Activated CD4-positive, alpha-beta T cell treated with anti-CD3 and anti-CD28 coated beads, Interleukin-2, amount 50 U/mL, for 16 hours (primary cell): ENCODE measurements at places on chromosomes 13 and 19.

- peak; percentile 46 for DNase-seq
Measured at GRCh38 chr13:27619728-27620376, 477 bp downstream of the LNX2 start.

DNA sequence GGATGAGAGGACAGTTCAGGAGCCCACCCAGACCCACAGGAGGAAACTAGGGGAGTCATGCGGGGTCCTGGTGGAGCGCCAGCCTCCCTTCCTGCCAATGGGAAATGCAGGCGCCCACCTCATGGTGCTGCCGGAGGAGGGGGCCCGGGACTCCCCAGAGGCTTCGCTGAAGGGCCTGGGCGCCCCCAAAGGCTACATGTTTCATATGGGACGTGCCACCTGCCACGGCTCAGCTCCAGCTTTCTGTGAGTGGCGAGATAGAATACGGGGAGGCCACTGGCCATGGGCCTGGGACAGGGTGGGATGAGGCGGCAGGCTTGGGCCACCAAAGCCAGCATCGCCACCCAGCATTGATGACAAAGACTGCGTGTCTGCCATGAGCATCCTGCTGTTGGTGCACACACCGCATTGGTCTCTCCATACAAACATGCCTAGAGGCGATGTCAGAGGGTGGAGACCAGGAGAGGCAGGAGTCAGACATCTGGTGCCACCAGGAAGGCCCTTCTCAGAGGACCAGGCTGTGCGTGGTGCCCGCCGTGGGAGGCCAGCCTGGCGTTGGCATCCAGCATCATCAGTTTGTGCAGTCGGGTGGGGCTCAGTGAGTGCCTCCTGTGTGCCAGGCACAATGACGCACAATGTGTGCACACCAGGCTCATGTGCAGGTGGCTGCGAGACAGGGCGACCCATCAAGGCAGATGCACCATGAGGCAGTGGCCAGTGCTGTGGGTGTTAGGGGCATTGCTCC is 1.2 kb upstream of the F10 start:
- DNase-seq, result no peak

DNA sequence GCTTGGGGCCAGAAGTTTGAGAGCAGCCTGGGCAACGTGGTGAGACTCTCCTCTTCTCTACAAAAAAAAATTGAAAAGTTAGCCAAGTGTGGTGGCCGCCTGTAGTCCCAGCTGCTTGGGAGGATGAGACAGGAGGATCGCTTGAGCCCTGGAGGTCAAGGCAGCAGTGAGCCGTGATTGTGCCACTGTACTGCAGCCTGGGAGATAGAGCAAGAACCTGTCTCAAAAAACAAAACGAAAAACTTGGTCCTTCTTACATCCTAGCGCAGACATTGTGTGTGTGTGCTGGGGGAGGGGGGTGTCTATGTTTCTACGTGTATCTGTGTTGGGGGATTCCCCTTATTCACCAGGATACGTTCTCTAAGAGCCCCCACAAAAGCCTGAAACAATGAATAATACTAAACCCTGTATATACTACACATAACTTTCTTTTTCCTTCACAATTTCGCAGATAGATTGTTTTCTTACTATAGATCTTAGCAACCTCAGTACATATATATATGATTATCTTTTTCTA is 7.9 kb downstream of the AXL start:
- no peak for DNase-seq

- DNase-seq, result no peak
Measured at GRCh38 chr19:12544401-12544876, 6.8 kb downstream of the ZNF564 start.

DNA sequence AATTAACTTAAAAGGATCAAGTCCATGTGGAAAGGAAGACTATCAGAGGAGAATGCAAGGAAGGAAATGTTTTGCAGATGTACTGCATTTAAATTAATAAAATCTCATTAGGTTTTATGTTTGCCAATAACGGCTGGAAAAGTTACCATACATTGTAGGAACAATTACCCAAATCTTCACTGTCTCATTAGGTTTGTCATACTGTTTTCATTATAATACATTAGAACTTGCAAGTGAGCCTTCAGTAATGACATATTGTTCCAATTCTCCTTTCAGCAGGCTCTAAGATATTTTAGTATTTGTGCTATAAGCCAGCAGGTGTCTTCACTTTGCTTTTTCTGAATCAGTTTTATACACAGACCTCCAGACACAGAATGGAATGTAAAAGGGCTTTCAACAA is 661.6 kb upstream of the KLHL1 start:
- DNase-seq, result no peak
